IMR-90 (cell line): ENCODE measurements at places on chromosomes 5 and 9. TPM values are rescaled to one million over a fixed set of nuclear protein-coding genes. Genes with fewer than 3 reads are reported as not detected.

Gene ARHGEF28
- total RNA-seq = 13.9 and 16.0 TPM in 2 replicates

Gene GRIN1
- total RNA-seq = not detected in 2 replicates

Gene SLC24A2
- not detected in 2 replicates for total RNA-seq

Gene TMEM203
- 18.8 and 20.8 TPM in 2 replicates for total RNA-seq

Gene TERT
- total RNA-seq = not detected in 2 replicates

Gene GLRA1
- total RNA-seq = not detected in 2 replicates

Gene SV2C
- not detected in 2 replicates for total RNA-seq

Gene ZNF300
- 6.1 and 7.5 TPM in 2 replicates for total RNA-seq

Gene TRAF1
- 3.1 and 3.9 TPM in 2 replicates for total RNA-seq

Gene IFNW1
- not detected in 2 replicates for total RNA-seq

Gene HRH2
- total RNA-seq = not detected in 2 replicates

Gene LHX6
- total RNA-seq = under 0.01 TPM in 2 replicates

Gene BRD3
- 2.2 and 3.6 TPM in 2 replicates for total RNA-seq

Gene FBP2
- total RNA-seq = not detected in 2 replicates

Gene GABRA1
- not detected in 2 replicates for total RNA-seq

Gene MEGF10
- not detected in 2 replicates for total RNA-seq

Gene EPB41L4B
- total RNA-seq = 0.54 and 0.56 TPM in 2 replicates

Gene EQTN
- total RNA-seq = not detected in 2 replicates

Gene TOR1B
- total RNA-seq = 15.6 and 16.4 TPM in 2 replicates

Gene SEMA6A
- total RNA-seq = 0.28 and 0.36 TPM in 2 replicates

Gene BNC2
- total RNA-seq = 37.8 and 45.2 TPM in 2 replicates

Gene GABRA6
- not detected in 2 replicates for total RNA-seq

Gene DNAI1
- not detected in 2 replicates for total RNA-seq

Gene HMMR
- 24.6 and 30.3 TPM in 2 replicates for total RNA-seq

Gene CDH9
- total RNA-seq = not detected in 2 replicates

Gene F12
- total RNA-seq = 0.36 and 0.56 TPM in 2 replicates

Gene TEX48
- not detected in 2 replicates for total RNA-seq

Gene COL23A1
- not detected in 2 replicates for total RNA-seq

Gene FOXI1
- not detected in 2 replicates for total RNA-seq

Gene TMEM252
- not detected in 2 replicates for total RNA-seq

Gene DRD1
- 0.18 and 0.28 TPM in 2 replicates for total RNA-seq

Gene TAF11L5
- not detected in 2 replicates for total RNA-seq

Gene DTWD2
- 1.8 and 2.5 TPM in 2 replicates for total RNA-seq

Gene IL13
- not detected in 2 replicates for total RNA-seq

Gene MTRR
- total RNA-seq = 30.6 and 33.2 TPM in 2 replicates

Gene ZNF354C
- total RNA-seq = 5.6 and 7.2 TPM in 2 replicates

Gene KCNIP1
- total RNA-seq = not detected in 2 replicates

Gene IFNA13
- total RNA-seq = not detected in 2 replicates

Gene GRM6
- not detected in 2 replicates for total RNA-seq

Gene PCDHGA6
- total RNA-seq = 4.1 and 4.2 TPM in 2 replicates

Gene NEUROG1
- not detected in 2 replicates for total RNA-seq
